ENCODE measurements at places on chromosomes 3 and 15.
A peak's percentile ranks its signal among the peaks of the same experiment; 100 is the strongest.

DNA sequence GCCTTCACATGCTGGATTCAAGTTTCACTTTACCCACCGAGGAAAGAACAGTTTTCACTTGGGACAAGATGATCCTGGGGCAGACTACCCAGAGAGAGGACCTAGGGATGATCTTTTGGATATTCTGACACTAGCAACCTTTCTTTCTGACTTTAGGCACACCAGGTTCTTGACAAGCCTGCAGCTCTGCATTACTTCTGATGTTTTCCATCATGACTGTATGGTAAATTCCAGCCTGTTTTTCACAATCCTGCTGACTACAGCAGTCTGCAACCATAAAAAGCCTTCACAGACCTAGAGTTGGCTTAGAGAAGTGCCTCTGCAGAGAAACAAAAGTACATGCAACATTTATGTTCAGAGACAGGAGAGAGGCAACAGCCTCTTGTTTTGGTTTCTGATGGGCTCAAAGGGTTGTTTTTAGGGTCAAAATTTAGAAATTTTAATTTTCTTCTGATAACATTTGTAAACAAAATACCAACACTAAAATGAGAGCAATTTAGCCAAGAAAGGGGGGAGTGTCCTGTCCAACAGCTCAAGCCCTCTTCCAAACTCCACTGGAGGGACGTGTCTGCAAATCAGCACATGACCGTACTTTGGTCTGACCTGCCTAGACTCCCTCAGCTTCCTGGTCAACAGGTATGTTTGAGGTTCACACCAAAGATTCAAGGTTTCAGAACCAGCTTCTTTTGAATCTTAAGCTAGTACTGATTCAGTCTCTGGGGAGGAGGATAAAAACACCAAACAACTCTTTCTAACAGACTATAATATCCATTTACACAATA, 799 bp downstream of the ABI3BP start:
- peak; percentile 79 for DNase-seq

DNA sequence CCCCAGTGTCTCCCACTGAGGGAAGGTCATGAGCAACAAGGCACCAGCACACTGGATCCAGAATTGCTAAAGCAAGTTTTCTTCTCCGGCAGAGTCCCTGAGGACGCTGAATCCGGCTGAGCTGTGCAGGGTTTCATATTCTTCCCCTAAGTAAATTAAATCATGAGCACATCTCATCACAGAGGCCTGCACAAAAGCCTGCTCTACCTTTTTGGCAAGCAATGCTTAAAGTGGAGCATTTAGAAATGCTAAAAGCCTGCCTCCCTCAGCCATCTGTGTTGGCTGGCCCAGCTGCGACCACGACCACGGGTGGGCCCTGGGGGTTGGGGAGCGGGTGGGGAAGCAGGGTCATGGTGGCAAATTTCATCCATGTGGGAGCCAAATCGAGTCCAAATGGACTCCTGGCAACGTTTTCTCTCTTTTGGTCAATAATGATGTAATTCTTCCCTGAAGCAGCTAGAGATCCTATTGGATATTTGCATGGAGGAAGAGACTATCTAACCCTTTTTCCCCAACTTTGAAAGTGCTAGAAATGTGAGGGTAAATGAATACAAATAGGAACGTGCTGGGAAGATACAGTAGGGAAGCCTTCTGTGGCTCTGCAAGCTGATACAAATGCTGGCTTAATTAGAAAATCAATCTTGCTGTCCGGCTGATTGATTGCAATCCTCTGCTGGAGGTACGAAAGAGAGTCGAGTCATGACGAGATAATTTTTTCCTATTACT, 532.8 kb upstream of the TBL1XR1 start:
- peak; percentile 59 for DNase-seq

- DNase-seq, result no peak
Observed at GRCh38 chr3:153980252-153980590, 141.0 kb upstream of the ARHGEF26 start.

- DNase-seq, result no peak
Observed at GRCh38 chr15:64423970-64424369, 36.3 kb downstream of the TRIP4 start.

DNA sequence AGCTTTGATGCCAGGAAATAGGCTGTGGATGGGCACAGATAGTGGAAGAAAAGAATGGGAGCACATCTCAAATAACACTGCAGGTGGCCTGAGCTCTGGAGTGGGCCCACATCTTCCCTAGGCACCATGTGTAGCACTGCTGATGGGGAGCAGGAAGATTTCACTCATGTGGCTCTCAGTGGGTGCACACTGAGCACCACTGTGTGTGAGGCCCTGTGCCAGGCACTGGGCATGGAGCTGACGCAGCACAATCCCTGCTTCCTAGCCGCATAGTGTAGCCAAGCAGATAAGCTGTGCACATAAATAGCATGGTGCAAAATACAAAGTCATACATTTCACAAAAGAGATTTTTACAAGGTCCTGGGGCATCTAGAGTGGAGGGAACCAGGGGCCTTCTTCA, 101.6 kb downstream of the MOBP start:
- DNase-seq, result no peak

GRCh38 chr15:74529921-74530320, 11.1 kb upstream of the ARID3B start:
- peak; percentile 80 for DNase-seq

DNA sequence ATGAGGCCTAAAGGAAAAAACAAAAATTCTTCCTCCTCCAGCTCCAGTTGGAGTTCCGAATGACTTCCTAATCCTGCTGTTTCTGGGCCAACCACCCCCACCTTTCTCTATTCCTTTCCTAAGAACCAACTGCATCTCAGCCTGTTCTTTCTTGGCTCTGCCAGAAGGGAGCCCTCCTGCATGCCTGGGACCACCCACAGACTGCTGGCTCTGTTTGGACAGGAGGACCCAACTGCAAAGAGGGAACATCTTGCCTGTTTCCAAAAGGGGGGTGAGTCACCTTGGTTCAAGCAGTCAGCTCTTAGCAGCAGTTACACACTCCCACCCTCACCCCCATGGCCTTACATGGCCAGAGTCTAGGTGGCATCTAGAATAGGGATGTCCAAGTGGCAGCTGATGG, 116.0 kb upstream of the PRICKLE2 start:
- DNase-seq, result peak; percentile 22

DNA sequence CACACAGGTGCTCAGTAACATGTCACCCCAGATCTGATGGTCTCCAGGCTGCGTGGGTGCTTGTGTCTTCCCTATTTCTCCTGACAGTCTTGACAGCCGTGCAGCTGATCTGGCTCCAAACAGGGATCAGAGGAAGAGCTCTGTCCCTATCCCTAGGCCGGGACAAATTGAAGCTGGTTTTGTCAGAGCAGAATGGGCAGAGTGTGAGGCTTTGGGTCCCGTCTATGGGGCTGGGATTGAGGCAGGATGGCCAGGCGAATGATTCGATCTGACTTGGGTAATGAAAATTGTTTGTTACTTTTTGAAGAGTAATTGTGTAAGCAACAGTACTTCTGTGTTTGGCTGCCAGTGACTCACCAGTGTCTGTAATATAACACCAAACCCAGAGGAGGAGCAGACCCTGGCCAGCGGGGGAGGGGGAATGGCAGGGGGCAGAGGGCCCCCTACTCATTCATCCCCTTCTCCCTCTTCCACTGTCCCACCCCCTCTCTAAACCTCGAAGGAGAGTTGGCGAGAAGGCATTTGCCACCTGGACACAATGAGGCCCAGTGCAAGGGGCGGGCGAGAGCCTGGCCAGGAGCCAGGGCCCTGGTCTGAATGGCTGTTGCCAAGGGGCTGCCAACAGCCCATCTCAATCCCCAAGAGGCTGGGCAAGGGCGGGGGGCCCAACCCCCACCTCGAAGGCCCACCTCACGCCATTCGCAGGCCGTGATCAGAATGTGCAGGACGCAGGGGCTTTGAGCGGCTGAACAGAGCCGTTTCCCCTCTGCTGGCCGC, 4.9 kb upstream of the MAGEF1 start:
- peak; percentile 53 for DNase-seq

- peak; percentile 94 for DNase-seq
Observed at GRCh38 chr15:57537072-57537471, 54.6 kb upstream of the MYZAP start.

DNA sequence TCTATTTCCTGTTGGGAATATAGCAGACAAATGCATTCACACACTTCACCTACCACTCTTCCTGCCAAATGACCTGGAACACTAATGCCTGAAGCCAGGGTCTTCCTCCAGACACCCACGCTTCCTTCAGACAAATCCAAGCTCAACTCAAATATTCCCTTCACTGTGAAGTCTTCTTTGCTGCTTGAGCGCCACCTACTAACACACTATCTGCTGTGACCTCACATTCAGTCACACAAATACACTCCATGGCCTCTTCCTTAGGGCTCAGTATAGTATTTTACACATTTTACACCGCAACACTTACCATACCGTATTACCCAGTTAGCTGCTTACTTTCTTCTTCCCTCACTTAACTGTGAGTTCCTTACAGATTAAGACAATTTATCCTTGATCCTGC, 149.4 kb downstream of the SHOX2 start:
- DNase-seq, result no peak

DNA sequence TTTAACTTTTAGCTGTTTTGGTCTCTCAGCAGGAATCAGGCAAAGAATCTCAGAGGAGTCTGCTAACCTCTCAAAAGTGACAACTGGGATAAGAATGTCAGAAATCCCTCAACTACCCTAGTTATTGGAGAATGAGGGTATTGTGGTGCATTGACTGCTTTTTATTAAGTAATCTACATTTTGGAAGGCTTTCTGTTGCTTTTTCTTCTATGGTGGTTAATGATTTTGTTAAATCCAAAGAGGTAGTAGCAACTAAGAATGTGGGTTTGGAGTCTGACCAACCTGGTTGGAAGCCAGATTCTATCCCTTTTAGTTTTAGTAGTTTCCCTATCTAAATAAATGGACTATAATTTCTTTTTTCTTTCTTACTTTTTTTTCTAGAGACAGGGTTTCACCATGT, 94.7 kb upstream of the RNF7 start:
- DNase-seq, result peak; percentile 76

- no peak for DNase-seq
Observed at GRCh38 chr15:56957812-56958406, 39.5 kb downstream of the TCF12 start.

DNA sequence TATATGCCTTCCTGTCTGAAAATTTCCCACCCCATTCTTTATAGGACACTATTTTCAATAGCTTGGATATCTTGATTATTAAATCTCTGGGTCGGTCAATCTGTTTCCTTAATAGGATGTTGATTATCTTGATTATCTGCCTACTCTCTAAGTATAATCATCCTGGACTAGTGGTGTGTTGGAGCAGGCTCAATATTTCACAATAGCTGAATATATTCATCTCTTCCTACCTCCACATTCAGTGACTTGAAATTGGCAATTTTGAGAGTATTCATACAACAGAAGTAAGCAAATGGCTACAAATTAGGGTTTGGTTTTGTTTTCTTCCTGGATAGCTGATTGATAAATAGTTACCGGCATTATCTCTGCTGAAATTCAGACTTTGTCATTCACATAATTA, 1162.6 kb downstream of the ROBO1 start:
- DNase-seq, result no peak

GRCh38 chr3:110413266-110413665, 658.4 kb upstream of the NECTIN3 start:
- DNase-seq, result no peak

DNA sequence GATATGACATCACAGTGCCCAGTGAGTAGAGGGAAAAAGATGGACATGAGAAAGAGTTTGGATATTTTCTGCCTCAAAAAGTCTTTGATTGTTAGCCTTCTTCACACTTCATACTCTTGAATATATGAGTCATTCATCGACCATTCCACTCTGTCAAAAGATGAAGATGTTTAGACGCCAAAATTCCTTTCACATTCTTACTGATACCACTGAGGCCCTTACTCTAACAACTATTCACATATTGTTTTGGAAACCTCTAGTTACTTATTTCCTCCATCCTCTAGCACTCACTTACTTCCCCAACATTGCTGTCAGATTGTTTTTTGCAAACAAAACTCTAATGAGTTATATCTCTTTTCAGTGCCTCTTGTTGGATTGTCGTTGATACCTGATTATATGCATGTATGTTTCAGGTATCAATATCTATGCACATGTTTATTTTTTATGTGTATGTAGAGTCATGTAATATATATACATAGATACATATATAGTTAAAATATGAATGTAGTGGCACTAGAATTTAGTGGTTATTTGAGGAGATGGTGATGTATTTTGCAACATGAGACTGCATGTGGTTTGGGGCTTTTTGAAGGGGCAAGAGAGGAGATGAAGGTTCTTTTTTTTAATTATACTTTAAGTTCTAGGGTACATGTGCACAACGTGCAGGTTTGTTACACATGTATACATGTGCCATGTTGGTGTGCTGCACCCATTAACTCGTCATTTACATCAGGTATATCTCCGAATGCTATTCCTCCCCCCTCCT, 40.0 kb upstream of the OR5H6 start:
- no peak for DNase-seq

GRCh38 chr15:70870051-70870450, 16.1 kb upstream of the LARP6 start:
- peak; percentile 90 for DNase-seq

DNA sequence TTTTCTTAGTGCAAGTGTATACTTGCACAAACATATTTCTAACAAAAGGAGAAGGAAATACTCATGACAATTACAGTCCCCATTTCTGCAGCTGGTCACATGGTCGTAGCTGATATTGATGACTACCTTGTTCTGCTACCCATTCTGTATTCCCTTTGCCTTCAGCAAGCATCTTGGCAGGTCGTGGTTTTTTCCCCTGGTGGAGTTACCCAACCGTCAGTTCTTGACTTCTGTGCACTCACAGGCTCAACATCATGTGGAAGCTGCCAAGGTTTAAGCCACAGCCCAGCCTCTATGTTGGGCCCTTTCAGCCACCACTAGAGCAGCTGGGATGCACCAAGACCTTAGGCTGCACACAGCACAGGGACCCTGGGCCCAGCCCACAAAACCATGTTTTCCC, 56.1 kb downstream of the VGLL3 start:
- peak; percentile 28 for DNase-seq

DNA sequence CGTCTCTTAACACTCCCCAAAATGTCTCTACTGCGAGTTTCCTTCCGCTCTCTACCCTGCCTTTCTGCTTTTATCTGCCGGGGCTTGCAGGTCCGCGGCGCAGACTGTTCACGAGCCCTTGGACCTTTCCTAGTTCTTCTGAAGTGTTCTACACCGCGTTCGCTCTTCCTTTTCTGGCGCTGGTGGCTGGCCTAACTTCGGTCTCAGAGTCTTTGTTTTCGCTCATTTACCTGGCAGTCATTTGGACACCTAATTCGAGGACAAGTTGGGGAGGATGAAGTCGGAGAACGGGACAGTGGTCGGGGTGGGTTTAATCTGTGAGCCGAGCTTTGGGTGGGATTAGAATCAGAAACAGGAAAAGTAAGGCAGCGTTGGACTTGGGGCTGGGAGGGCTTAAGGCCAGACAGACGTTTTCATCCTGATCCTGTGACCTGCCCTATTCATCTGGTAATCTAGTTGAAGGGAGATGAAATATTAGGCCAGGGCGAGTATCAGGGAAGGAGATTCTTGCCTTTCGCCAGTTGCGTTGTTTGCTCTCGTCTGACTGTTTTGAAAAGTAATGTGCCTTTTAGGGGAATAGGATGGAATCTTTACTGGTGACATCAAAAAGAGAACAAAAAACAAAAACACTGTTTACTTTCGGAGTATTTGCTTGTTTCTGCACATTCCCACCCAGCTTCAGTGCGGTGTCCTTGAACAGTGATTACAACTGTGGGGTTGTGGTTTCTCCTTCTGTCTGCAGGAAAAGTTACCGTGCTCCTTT, 1.8 kb downstream of the DIPK2A start:
- DNase-seq, result peak; percentile 89
